ENCODE measurements at places on chromosomes 16 and 17.

- DNase-seq, result peak; percentile 46
Measured at GRCh38 chr17:69677130-69677529, 262.6 kb downstream of the MAP2K6 start.

- no peak for DNase-seq
Measured at GRCh38 chr17:81244358-81245023, 5.4 kb downstream of the NDUFAF8 start.

GRCh38 chr16:13448346-13448745 is 471.6 kb upstream of the ERCC4 start:
- DNase-seq, result no peak

DNA sequence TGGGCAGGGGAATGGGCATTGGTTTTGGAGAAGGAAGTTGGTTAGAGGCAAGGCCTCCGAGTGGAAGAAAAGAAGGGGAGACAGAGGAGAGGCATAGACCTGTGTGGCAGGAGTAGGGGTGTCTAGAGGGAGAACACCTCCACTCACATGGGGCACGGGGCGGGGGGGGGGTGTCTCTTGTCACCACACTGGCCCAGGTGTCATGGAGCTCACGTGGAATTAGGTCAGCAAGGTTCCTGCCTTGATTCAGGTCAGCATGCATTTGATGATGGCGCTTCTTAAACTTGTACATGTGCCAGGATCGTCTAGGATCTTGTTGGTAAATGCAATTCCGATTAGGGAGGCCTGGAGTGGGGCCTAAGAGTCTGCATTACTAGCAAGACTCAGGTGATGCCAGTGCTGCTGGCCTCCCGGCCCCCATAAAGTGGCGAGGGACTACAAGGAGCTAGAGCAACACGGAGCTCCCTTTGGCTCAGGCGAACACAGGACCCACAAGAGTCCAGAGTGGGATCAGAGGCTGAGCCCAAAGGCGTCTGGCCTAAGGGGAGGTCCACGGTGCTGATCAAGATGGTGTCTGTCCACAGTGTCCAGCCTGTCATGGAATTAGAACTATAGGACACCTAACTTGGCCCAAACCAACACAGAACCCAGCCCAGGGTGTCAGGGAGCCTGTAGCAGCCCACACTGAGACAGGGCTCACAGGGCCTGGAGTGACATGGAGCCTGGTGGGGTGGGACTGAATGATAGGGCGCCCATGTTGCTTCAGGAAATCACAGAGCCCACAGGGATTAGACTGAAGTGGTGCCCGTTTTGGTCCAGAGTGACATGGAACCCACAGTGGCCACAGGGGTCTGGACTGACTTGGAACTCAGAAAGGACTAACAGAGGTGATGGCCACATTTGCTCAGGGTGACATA is 16.7 kb downstream of the EPOP start:
- no peak for DNase-seq

GRCh38 chr16:27520982-27521673 is 28.6 kb downstream of the GTF3C1 start:
- DNase-seq, result no peak

- DNase-seq, result peak; percentile 21
Measured at GRCh38 chr16:81497690-81498089, 53.1 kb downstream of the CMIP start.

DNA sequence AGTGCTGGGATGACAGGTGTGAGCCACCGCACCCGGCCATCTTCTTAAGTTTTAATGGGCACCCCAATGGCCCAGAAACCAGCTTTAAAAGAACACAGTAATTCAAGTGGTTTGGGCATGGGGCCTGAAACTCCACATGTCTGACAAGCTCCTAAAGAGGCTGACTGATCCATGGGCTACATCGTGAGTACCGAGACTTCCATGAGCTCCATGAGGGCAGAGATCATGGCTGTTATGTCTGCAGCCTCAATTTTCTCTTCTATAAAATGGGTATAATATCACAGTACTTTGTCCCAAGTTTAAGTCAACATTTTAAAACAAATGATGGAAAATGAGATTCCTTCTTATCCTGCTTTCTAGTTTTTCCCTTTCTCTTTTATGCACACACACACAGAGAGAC is 397.6 kb upstream of the MAF start:
- DNase-seq, result no peak

DNA sequence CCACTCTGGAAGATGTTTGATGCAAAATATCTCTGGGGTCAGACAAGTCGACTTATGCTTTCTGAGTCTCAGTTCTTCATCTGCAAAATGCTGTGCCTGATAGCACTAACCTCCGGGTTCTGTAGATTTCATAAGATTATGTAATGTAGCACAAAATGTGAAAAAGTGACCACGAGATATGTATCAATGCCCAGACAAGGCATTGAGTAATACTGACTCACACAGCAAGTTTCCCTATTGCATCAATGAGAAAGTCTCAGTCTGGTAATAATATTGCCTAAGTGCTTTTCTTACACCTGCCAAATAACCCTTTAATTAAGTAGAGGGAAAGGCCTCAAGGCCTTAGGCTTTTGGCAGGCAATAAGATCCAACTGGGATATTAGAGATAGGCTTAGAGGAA is 41.4 kb upstream of the MMP2 start:
- no peak for DNase-seq

DNA sequence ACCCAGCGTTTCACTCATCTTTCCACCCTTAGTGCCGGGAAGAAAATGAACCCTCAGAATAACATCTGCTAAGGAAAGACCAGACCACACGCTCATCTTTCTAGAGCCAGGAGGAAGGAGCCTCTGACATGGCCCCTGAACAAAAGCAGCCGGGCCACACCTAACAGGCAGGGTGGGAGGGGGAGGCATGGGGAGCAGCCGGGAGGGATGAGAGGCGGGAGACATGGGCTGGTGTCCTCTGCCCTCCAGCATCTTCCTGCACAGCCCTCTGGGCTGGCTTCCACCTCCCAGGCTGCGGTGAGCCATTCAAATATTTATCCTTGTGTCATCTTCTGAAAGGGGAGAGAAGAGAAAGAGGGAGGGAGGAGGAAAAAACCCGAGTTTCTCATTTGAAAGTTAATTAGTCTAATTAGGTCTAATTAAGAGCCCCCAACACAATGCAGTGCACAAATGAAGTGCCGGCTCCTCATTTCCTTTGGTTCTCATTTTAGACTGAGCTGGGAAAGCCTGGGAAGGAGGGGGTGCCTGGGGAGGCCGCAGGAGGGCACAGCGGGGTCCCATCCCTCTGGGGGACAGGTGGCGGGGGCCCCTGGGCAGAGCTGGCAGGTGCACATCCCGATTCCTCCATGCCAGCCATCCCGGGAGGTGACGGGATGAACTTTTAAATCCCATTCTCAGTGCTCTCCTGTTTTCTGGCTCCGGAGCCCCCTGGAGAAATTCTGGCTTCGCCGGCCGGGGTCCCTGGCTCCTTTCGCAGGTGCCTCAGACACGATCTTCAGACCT is 90.5 kb downstream of the ENGASE start:
- no peak for DNase-seq

- no peak for DNase-seq
Measured at GRCh38 chr17:28087743-28088142, 45.3 kb downstream of the NLK start.

DNA sequence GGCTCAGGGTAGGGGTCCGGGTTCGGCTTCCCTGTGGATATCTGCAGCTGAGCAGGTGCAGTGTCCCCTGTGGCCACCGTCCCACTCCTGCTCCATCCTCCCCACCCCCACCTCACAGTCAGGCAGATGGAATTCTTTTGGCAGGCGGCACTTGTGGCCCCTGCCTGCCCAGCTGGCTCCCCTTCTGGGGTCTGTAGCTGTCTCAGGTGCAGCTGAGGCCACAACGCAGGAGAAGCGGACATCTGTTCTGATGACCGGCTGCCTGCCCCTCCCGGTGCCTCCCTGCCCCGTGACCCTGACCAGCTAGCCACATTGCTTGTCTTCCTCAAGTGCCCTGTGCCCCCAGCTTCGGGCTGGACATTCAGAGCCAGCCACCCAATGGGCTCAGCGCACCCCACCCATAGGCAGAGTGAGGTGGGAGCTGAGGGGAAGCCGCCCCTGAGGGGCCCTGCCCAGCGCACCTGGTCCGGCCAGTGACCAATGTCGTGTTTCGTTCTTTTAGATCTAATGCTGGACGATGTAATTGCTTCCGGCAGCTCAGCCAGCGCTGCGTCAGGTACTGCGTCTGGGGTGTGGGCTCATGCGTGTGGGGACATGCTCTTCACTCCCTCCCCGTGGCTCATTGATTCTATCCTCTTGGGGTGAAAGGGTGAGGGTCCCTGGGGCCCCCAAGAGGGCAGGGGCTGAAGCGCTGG is 25.2 kb upstream of the ABCC3 start:
- no peak for DNase-seq

DNA sequence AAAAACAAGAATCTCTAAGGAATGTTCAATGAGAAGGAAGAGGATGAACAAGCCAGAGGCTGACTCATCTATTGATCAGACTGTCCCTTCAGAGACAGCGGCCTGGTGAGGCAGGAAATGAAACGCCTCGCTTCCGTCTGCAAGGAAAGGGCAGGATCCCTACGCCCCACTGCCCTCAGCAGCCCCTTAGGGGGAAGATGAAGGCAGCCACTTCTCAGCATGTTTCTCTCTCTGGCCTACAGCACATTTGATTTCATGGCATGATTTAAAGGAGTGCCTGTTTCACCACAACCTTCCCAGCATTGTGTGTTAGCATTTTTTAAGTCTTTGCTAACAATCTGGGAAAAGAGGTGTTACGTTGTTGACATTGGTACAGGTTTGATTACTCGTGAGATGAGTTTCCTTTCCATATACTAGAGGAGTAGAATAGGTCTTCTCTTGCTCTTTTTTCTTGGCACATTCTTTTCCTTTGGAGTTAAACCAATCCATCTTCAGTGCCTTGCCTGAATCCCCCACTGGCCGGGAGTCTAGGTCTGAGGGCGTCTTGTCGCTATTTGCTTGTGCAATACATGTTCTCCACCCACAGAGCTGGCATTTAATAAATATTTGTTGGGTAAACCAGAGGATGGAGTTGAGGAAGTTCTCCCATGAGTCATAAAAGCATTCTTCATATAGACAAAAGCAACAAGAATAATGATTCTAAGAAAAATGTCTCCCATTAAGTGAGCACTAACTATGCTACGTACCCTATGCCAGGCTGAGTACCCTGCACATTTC is 47.4 kb downstream of the RBFOX3 start:
- peak; percentile 23 for DNase-seq

- no peak for DNase-seq
Measured at GRCh38 chr17:39073916-39074315, 77.5 kb downstream of the PLXDC1 start.

- no peak for DNase-seq
Measured at GRCh38 chr17:65772989-65773388, 211.5 kb upstream of the AXIN2 start.

- DNase-seq, result no peak
Measured at GRCh38 chr17:35609831-35610230, 22.7 kb downstream of the AP2B1 start.

DNA sequence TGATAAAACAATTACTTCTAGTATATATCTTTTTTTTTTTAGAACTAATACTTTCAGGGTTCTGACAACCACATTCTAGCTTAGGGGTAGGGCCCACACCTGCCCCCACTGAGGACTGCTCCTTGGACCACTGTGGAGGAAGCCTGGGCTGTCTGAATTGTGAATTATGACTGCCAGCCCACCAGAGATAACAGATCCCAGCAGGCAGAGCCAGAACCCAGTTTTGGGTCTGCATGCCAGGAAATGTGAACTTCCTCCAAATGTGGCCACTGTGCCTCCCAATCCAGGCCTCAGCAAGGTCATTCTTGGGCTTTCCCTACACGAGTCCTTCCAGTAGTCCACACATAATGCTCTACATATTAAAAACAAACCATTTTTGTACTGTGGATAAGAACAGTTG is 15.9 kb downstream of the VEZF1 start:
- no peak for DNase-seq

GRCh38 chr17:2312736-2313135 is 9.0 kb downstream of the SRR start:
- DNase-seq, result no peak

- DNase-seq, result no peak
Measured at GRCh38 chr16:55566432-55567175, at the start of gene CAPNS2. CAPNS2 (plus strand) TSS chr16:55566684; CDS start chr16:55566757, 73 bp downstream.

DNA sequence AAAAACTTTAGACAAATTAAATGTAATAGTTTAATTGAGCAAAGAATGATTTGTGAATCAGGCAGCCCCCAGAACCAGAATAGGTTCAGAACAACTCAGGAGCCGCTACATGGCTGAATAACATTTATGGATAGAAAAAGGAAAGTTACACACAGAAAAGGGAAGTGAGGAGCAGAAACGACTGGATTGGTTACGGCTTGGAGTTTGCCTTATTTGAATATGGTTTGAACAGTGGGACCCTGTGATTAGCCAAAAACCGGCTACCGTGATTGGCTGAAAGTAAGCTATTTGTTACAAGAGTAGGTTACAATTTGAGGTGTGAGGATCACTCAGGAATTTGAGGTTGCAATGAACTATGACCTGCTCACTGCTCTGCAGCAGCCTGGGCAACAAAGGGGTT is 1139.8 kb downstream of the CDH11 start:
- no peak for DNase-seq

DNA sequence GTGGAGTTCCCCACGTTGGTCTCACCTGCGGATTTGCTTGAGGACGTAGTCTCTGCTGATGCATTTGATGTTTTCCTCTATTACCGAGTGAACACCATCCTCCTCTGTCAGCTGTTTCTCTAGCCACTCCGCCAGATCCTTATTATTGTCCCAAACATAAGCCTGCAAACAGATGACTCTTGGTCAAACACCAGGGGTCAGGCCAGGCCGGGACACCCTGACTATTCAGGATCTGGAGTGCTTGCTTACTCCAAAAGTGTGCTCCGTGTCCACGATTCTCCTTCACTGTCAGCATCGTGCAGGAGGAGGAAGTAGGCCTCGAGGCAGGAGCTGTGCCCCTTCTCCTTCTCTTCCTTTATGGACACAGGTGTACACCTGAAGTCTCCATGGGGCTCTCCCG is 140.2 kb downstream of the AATF start:
- no peak for DNase-seq

GRCh38 chr17:42071810-42072209 is 21.4 kb upstream of the C17orf113 start:
- DNase-seq, result no peak

- DNase-seq, result no peak
Measured at GRCh38 chr16:84559311-84559932, 55.0 kb upstream of the MEAK7 start.

GRCh38 chr16:88978608-88979346 is 1.8 kb upstream of the CBFA2T3 start:
- DNase-seq, result no peak

GRCh38 chr16:52238710-52239109 is 308.2 kb downstream of the TOX3 start:
- DNase-seq, result no peak
